ENCODE measurements at places on chromosomes 1 and 21.

- ATAC-seq: no peak
Measured at GRCh38 chr1:151693057-151693651, 23.4 kb downstream of the CELF3 start.

DNA sequence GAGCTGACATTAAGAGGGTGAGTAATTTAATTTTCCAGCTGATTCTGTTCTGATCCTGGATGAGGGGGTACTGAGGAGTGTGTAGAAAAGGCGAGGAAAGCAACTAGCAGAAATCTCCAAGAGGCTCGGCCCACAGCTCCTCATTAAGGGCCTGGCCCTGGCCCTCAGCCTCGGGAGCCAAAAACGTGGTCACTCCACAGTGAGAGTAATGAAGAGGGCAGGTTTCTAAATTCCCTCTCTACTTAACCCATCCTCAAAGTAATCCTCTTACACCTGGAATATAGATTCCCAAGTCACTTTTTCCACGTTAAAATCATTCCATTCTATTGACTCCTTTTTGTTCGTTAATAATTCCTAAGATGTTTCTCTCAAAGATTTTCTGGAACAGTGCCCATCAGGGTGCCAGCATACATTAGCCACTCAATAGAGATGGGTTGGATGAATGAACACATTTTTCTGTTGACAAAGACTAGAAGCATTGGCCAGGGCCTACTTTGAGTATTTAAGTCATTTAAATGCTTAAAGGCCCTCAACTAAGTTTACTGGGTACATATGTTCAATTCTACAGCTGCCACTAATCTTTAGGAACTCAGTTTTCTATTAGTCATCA is 1.1 kb upstream of the COL11A1 start:
- no peak for ATAC-seq

DNA sequence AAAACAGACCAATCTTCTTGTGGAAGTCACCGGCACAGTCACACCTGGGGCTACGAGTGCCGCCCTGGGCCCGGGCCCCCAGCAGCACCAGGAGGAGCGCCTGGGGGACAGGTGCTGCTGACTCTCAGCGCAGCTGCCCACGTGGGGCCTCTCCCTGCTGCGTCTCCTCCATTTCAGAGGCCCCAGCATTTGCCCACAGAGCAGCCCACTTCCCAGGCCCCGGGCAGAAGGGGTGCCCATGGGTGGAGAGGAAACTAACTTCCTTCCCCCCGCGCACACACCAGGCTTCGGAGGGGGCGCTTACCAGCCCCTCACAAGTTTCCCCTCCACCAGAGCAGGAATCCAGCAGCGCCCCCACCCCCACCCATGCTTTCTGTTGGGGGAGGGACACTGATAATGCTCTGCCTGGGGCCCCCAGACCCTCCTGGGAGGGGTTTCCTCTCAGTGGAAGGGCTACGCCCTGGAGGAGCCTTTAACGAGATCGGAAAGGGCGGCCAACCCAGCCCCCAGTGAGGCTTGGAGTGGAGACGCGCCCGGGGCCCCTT is 440 bp downstream of the TNFRSF25 start:
- peak; percentile 47 for ATAC-seq

DNA sequence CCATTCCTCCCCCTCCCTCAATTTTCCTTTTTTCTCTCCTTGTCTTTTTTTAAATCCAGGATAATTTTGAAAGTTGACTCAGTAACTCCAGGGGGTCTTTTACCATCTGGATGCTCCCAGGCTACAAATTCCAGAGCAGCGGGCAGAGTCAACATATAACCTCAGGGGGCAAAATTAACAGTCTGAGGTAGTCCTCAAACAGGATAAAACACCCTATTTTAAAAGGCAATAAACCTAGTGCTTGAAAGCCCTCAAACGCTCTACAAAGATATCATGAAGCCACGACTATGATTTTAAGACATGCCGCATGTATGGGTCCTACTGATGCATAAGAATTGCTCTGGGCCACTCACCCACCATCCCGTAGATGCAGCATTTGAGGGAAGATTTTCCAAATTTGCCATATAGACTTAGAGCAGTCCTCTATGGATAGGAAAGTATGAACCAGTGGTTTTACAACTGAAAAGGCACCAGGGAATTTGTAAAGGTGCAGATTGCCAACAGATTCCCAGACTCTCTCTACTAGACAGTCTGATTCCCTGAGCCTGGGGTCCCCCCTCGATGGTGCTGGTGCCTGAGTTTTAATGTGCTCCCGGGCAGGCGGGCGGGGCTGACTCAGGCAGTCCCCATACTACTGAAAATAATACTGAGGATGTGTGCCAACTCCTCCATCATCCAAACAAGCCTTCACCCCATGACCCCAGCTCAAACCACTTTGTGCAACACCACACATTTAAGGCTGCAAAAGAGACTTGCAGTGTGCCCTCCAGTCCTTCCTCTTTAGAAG is 37.2 kb downstream of the PTPN14 start:
- no peak for ATAC-seq

DNA sequence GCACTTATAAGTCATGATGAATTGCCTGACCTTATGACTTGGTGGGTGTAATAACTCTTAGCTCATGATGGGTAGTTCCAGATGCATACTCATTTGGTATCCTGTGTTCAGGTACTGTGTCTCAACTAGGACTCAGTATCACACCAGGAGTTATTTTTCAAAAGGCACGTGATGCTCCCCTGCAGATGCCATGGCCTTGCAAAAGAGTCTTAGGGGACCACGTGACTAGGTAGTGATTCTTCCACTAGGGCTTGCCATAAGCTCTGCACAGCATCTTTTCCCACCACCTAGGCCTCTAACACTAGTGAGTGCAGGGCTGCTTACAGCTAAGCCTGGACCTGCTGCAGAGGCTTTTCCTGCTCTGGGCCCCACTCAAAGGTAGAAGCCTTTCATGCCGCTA is 3.9 kb upstream of the FCAMR start:
- ATAC-seq: no peak

DNA sequence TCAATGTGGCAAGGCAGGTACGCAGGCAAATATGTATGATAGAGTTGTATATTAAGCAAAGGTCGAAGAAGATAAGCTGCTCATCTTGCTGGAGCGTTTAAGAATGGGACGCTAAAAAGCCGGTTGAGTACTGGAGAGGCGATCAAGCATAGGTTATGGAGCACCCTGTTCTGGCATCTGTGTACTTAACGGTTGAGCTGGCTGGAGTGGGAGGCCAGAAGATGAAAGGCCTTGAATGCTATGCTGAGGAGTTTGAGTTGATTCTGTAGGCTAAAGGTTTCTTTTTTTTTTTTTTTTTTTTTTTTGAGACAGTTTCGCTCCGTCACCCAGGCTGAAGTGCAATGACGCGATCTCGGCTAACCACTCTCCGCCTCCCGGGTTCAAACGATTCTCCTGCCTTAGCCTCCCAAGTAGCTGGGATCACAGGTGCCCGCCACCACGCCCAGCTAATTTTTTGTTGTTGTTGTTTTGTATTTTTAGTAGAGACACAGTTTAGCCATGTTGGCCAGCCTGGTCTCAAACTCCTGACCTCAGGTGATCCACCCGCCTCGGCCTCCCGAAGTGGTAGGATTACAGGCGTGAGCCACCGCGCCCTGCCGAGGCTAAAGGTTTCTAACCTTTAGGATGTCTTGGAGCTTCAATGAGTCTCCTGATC is 850 bp upstream of the KHDC4 start:
- no peak for ATAC-seq

- ATAC-seq: peak; percentile 25
Measured at GRCh38 chr1:108669679-108670078, 8.8 kb upstream of the HENMT1 start.

DNA sequence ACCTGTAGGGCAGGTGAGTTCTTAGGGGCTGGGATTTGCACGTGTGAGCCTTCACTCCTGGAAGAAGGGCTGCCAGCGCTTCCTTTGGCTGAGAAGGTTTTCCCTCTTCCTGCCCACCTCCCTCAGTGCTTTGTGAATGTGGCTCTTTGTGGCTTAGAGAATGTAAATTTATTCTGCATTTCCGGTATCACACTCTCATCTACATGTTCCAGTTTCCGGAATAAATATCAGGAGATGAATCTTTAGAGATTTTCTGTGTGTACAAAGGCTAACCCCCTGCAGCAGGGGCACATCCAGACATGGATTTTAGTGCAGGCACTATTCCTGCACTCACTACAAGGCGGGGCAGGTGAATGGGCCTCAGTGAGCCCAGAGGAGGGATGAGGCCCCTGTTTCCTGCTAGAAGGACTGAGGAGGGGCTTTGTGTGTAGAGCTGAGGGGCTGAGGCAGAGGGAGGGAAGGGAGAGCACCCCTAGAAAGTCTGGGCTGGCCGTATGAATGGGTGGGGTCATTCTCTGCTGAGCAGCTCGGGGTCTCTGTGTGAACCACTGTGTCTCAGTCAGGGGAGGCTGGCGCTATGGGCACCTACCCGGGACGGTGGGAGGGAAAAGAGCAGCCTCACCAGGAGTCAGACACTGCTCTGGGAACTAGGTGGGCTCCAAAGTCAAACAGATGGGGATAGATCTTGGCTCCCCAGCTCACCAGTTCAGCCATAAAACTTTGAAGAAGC is 207.5 kb downstream of the MATN1 start:
- no peak for ATAC-seq
